ENCODE measurements at places on chromosomes 1 and 21. TPM values are rescaled to one million over a fixed set of nuclear protein-coding genes. Genes with fewer than 3 reads are reported as not detected.

The WDR64 gene
- not detected for total RNA-seq

The B3GALT5 gene
- total RNA-seq = not detected

DNA sequence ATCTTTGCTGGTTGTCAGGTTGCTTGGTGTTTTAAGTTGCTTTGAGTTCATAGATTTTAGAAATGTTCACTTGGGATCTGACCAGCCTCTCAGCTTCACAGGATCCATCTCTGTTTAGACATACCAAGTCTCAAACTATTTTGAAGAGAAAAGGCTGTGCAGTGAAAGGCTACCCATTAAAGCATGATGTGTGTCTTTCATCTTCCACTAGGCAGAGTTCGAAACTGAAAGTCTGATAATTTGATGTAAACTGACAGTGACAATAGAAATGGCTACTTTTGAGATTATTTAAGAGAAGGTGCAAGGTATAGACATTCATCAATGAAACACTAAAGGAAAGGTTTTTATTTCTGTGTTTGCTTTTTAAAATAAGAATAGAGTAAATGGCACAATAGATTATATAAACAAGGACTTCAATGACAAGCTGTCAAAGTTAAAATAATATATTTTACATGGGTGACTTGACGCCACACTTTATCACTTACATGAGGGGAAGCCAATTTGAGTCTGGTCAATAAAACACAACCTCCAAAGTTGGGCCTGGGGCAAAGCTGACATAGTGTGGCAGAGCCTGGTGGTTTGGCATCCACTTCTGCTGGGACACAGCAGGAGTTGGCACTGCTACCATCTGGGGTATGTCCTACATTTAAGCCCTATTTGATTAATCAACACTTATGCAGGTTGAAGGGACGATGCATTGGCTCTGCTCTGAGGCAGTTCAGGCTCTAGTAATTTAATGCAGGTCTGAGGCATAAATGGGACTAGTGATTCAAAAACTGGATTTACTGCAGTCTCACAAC lies 197.7 kb downstream of the CRB1 start:
- DNase-seq = no peak

DNA sequence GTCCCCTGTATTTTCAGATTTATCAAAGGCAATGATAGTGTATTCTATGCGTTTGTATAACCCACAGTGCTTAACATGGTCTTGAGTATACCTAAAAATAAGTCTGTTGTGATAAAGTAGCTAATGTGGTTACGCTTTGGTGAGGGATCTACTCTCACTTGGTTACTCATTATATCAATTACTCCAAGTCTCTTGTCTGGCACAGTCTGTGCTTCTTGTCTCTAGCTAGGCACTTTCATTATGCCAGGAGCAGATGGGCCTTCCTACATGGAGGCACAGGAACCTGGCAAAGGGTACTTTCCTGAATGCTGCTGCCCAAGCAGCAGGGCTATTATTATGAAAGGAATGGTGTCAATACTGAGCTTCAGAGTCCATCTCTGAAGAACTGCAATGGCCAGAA lies 4.2 kb upstream of the PTPN22 start:
- no peak for DNase-seq

DNA sequence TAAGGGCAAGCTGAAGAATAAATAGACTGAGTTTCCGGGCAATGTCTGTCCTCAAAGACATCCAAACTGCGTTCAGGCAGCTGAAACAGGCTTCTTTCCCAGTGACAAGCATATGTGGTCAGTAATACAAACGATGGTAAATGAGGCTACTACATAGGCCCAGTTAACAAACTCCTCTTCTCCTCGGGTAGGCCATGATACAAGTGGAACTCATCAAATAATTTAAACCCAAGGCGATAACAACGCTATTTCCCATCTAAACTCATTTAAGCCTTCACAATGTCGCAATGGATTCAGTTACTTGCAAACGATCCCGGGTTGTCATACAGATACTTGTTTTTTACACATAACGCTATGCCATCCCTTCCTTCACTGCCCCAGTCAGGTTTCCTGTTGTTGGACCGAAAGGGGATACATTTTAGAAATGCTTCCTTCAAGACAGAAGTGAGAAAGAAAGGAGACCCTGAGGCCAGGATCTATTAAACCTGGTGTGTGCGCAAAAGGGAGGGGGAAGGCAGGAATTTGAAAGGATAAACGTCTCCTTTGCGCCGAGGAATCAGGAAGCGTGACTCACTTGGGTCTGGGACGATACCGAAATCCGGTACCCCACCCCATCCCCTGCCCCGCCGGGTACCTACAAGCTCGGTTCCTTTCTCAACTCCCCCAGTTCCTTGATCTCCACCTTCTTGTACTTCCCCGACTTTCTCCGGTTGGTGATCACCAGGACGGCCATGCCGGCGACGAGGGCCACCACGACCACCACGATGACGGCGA lies 1.3 kb downstream of the TACSTD2 start:
- no peak for DNase-seq

- DNase-seq = no peak
Observed at GRCh38 chr21:21114461-21114860, 116.3 kb downstream of the NCAM2 start.

GRCh38 chr1:21677168-21677567 lies 8.0 kb upstream of the RAP1GAP start:
- no peak for DNase-seq

- no peak for DNase-seq
Observed at GRCh38 chr21:14071902-14072734, 138.6 kb downstream of the LIPI start.

DNA sequence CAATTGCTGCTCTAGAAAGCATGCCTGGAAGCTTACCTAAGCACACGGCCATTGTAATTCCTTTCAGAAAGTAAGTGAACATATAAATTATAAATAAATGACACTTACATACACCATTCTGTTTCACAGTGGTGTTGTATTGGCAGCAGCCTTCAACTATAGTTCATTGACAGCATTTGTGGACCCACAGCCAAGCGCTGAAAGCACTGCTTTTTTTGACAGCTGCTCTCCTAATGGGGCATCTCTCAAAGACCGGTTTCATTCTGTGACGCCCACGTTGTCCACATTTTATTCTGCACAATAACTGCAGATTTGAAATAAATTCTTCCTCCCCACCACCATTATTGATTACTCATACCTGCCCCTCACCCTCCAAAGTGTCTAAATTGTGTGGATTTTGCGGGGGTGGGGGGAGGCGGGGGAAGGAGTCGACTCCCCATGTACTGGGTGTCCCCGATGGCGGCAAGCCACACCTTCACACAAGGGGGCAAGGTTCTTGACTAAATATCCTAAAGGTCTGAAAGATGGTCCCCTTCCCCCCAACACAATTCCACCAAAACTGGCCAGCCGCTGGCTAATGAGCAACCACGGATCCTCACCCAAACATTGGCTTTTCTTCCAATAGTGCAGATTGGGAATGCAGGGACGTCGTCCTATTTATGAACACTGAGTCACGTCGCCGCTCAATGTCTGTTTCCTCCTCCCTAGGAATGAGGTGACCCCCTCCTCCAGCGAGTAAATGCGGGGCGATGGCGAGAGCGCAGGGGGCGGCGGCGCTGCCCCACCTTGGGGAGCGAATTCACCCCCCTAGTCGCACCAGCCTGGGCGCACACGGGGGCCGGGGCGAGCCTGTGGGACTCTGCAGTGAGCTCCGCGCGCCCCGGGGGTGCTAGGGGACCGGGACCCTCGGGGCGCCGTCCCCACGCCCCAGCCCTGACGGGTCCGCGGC lies 960 bp downstream of the RCAN1 start:
- DNase-seq = peak; percentile 20

DNA sequence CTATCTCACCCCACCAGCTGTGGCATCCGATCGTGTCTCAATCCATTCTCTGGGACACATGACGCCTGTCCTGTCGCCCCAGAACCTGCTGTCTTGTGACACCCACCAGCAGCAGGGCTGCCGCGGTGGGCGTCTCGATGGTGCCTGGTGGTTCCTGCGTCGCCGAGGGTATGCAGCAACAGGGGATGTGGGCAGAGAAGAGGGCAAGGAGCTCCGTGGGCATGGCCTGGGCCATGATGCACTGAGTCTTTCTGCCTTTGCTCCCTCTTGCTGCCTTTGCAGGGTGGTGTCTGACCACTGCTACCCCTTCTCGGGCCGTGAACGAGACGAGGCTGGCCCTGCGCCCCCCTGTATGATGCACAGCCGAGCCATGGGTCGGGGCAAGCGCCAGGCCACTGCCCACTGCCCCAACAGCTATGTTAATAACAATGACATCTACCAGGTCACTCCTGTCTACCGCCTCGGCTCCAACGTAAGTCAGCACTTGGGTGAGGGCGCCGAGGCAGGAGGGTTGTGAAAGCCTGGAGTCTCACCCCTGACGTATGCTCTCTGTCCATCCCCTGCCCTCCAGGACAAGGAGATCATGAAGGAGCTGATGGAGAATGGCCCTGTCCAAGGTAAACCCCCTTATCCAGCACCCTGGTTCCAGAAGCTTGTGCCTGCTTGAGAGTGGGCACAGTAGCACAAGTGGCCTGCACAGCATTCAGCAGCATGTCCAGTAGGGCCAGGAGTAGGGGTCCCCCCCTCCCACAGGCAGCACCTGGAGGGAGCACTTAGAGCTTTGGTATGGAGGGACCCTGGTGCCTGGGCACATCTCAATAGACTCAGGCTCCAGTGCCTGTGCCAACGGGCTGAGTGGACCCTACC lies 8.8 kb downstream of the TINAGL1 start:
- DNase-seq = no peak

- DNase-seq = peak; percentile 13
Observed at GRCh38 chr1:97070376-97070775, 348.8 kb downstream of the PTBP2 start.

DNA sequence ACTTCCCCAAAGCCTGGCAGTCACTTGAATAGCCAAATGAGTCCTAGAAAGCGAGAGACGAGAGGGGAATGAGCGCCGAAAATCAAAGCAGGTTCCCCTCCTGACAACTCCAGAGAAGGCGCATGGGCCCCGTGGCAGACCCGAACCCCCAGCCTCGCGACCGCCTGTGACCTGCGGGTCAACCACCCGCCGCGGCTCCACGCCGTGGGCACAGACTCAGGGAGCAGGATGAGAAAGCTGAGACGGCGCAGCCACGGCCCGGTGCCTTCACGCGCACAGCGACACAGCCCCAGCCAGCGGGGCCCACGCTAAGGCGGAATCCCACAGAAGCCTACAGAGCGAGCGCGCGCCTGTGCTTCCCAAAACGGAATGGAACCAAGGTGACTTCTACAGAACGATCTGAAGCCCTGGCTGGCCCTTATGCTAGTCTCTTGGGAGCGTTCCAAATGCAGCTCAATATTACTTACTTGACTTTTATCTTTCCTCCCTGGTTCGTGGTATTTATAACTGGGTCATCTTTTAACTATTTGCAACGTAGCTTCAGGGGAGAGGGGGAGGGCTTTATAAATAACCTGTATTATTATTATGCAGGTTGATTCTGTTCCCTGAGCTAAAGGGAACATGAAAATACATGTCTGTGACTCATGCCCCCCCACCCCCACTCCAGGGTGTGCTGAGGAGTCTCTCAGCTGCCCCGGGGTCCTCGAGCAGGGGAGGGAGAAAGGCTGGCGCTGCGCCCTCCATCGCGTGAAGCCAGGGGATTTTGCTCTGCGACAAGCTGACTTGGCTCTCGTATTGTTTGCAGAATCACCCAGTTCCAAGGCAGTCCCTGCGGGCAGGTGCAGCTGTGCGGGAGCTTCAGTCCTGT lies 1.7 kb downstream of the TSPEAR start:
- peak; percentile 1 for DNase-seq

Measured in fibroblast of villous mesenchyme (primary cell).